ENCODE measurements at places on chromosomes 1 and 21.

- no peak overlapping the region for H3K4me3 ChIP-seq
- no peak for DNase-seq
- no peaks in the 10 kb centered on the region for H3K4me1 ChIP-seq
- H3K27me3 ChIP-seq = no peaks in the 10 kb centered on the region
These were observed 25.8 kb upstream of the THEM4 start for GRCh38 chr1:151935154-151935553.

- H3K4me1 ChIP-seq = peaks cover 10% of the 10 kb centered on the region
- no peak for DNase-seq
These were observed 36.2 kb upstream of the ZNF496 start for GRCh38 chr1:247367786-247368422.

DNA sequence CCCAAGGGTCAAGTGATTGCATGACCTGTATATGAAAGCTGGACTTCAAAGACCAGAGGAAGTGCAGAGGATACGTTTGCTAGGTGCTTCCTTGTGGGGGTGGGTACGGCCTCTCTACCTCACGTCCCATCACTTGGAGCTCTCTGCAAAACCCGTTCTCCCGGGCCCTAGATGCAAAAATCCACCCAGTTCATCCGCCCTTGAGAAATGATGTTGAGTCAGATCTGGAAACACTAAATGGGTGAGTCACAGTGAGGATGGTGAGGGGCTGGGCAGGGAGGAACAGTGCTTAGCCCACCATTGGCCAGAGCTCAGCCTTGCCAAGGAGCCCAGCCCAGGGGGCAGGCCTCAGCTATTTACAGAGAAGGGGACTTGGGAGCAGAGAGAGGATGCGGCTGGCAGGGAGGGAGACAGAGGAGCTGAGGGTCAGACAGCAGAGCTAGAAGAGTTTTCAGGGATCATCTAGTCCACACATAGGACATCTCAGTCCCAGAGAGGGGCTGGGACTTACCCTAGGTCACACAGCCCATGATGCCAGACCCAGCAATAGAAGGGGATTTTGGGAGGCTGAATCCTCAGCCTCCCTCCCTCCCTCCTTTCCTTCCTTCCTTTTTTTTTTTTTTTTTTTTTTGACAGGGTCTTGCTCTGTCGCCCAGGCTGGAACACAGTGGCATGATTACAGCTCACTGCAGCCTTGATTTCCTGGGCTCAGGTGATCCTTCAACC, 14.6 kb downstream of the ARHGEF10L start:
- no peaks in the 10 kb centered on the region for H3K36me3 ChIP-seq
- peak overlapping the region; percentile 100 for H3K27ac ChIP-seq
- peaks cover 89% of the 10 kb centered on the region for H3K4me1 ChIP-seq
- no peak overlapping the region for H3K4me3 ChIP-seq
- H3K27me3 ChIP-seq = no peaks in the 10 kb centered on the region

DNA sequence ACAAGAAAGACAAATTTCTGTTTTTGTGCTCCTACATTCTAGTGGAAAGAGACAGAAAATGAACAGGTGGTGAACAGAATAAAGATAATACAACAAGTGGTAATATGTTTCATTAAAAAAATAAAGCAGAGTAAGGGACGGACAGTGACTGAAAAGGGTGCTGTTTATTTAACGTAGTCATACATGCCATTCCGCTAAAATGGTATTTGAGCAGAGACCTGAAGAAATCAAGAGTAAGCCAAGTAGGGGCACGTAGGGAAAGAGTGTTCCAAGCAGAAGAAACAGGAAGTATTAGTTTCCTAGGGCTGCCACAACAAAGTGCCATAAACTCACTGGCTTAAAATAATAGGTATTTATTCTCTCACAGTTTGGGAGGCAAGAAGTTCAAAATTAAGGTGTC, 65.6 kb upstream of the KCTD3 start:
- no peaks in the 10 kb centered on the region for H3K4me1 ChIP-seq
- no peak overlapping the region for H3K4me3 ChIP-seq
- H3K27ac ChIP-seq = no peak overlapping the region
- no peaks in the 10 kb centered on the region for H3K36me3 ChIP-seq
- DNase-seq = no peak

- H3K36me3 ChIP-seq = no peaks in the 10 kb centered on the region
- no peak overlapping the region for H3K27ac ChIP-seq
- H3K4me3 ChIP-seq = no peak overlapping the region
- DNase-seq = no peak
These were observed 53.2 kb downstream of the DNAJC6 start for GRCh38 chr1:65362545-65362944.

All from tibial artery (tissue), 4 donors.